ENCODE measurements at places on chromosomes 2 and 18. TPM values are rescaled to one million over a fixed set of nuclear protein-coding genes. Genes with fewer than 3 reads are reported as not detected.

Gene TNP1
- total RNA-seq: not detected

Gene NEU2
- total RNA-seq: not detected

Gene TOGARAM2
- total RNA-seq: 0.17 TPM

Gene LRRFIP1
- total RNA-seq: 92.2 TPM

Gene FAM98A
- 54.9 TPM for total RNA-seq

Gene RMND5A
- total RNA-seq: 18.2 TPM

Gene HAAO
- 6.3 TPM for total RNA-seq

Gene UGT1A10
- total RNA-seq: not detected

Gene DOK6
- 5.6 TPM for total RNA-seq

Gene LIMS4
- total RNA-seq: 3.6 TPM

Gene UNC80
- total RNA-seq: not detected

Measured in smooth muscle cell of trachea (primary cell).